Kidney (tissue), 22 donors: ENCODE measurements at places on chromosomes 2 and 18.

GRCh38 chr18:55102501-55102900 is 143.2 kb upstream of the CCDC68 start:
- no peak for DNase-seq

DNA sequence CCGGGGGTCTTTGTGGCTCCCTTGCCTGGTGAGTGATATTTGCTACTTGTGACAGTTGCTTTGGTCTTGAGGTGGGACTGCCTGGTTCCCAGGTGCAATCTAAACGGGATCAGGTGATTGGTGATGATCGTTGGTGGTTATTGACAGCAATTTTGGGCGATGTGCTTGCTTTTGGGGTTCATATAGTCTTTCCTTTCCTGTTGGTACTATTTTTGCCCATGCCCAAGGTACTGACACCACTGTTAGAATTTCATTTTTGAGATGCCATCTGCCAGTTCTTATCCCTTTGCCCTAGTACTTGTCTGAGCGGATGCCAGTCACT is 573 bp downstream of the WDR7 start:
- DNase-seq, result no peak

GRCh38 chr2:75465317-75465984 is 95.3 kb downstream of the EVA1A start:
- no peak for DNase-seq

DNA sequence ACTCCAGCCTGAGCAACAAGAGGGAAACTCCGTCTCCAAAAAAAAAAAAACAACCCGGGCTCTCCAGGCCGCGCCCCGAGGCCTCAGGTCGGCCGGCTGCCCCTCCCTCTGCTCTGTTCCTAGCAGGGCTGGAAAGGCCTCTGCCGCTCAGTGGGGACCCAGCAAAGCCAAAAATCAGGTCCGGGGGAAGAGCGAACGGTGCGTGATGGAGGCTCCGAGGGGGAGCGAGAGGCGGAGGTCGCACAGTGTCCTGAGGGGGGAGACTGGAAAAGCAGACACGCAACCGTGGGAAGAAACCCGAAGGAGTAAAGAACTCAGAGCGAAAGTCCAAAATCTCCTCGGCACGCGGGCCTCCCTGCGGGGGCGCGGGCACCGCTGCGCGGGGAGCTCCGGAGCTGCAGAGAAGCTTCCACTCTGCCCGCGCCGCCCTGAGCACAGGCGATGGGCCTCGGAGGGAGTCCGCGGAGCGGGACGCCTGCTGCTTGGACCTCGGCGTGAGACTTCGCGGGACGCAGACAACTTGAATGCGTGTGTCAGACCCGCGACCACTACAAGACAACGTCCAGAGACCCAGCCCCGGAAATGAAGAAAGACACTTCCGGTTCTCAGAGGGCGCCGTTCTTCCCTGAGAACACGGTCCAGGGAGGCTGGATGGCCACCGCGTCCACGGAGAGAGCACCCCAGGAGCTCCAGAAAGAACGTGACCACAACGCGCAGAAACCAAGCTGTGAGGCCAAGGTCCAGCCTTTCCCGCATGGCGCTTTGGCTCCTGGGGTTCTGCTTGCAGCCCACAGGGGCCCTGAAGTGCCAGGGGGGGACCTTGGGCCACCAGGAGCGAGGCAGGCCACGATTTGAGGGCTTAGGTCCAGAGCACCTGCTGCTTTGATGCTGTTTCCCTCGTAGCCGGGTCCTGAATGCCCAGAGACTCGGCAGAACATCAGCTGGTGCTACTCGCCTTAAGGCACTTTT is 219.8 kb downstream of the DPP10 start:
- DNase-seq, result peak; percentile 71

DNA sequence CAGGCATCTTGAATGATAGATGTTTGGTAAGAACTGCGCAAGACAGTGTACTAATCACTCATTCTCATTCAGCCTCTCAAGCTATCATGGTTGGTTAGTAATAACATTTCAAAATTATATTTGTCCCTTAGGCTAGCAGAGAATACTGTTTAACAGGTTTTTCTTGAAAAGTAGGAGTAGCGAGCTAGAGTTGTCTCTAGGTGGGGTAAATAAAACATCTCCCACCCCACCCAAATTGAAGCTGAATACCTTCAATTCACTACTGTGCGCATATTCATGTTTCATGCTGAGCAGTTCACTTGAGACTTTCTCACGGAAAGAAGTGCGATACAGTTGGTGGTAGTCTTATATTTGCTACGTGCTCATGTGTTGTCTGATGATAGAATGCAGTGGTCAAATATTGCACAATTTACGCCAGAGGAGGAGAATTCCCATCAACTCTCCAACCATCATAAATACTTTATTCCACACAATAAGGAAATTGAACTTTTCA is 49.3 kb downstream of the NEDD4L start:
- DNase-seq, result no peak

DNA sequence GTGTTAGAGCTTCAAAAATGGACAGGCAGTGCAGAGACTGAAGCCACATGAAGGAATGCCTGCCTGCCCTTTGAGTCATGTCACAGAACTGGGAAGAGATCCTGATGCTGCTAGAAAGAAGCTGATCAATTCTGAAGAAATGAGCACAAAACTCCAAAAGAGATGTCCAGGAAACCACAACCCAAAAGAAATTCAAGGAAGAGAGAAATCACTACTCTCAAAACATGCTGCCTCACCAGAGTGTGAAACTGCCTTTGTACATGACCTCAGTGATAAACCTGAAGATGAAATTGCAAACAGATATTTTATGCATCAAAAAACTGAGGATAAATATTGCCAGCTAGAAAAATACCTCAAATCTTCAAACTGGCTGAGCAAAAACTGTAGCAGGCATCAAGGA is 20.5 kb downstream of the USP40 start:
- no peak for DNase-seq

DNA sequence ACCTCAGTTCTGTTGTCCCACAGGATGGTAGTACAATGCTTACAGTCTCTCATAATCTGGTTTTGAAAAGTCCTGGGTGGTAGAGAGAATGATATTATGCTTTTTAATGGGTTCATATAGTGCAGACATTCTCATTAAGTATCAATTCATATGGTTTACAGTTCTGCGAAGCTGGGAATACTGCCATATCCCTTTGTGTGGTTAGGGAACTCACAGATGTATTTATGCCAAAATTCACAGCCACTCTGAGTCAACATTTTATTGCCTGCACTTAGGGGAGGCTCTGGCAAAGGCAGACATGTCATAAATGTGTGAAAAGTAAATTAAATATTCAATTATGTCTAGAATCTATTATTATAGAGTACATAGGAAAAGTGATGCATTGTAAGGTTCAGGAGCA is 808.2 kb downstream of the SUCLG1 start:
- no peak for DNase-seq

DNA sequence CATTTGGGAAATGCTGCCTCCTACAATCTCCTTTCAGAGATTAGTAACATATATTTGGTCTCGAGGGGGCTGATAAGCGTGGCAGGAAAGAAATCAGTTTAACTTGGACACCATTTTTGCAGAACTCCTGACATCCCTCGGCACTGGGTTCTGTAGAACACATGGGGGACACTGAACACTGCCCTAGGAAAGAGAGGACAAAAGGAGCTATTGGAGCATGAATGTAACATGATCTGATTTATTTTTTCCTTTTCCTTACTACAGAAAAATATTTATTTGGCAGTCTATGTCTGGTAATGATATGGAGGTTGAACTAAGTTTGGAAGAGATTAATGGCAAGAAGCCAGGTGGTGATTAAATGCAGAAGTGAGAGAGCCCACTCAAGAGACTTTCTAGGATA is 153.8 kb downstream of the AFF3 start:
- peak; percentile 81 for DNase-seq

- DNase-seq, result peak; percentile 14
Measured at GRCh38 chr2:179768765-179769164, 92.6 kb downstream of the ZNF385B start.

GRCh38 chr2:124662946-124663644 is 638.0 kb downstream of the CNTNAP5 start:
- no peak for DNase-seq

- no peak for DNase-seq
Measured at GRCh38 chr2:28595323-28595722, 99.5 kb downstream of the PLB1 start.

DNA sequence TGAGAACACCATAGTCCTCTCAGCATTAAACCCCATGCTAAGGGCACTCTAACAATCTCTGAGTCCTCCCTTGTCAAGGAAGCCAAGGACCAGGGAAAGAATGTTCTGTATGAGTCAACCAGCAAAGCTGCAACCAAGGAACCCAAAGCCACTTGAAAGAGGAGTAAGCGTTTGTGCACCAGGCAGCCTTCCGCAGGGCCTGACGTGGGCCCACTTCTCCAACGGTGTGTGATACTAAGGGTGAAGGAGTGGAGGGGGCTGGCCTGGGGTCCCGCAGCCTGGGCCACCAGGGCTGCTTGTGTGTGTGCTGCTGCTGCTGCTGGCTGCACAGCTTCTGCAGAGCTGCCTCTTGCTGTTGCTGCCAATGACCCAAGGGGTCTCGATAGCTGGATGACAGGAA is 30.1 kb upstream of the GALNT14 start:
- DNase-seq, result no peak

DNA sequence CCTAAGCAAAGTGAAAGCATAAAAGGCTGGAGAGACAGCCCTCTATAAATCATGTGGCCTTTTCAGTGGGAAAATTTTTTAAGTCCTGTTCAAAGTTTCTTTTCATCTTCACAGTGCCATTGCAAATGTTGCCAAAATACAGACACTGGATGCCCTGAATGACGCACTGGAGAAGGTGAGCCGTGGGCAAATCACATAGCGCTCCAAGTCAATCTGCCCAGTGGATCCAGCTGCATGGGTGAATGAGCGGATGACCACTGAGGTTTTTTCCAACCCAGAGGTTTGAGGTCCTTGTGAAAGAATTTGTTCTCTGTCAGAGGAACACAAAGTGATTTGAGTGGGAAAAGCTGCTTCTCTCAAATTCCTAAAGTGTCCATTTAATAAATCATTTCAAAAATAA is 11.8 kb downstream of the DAPL1 start:
- DNase-seq, result no peak

GRCh38 chr2:8662239-8662879 is 19.5 kb upstream of the ID2 start:
- DNase-seq, result no peak

GRCh38 chr2:9099341-9099751 is 95.9 kb upstream of the MBOAT2 start:
- peak; percentile 58 for DNase-seq

DNA sequence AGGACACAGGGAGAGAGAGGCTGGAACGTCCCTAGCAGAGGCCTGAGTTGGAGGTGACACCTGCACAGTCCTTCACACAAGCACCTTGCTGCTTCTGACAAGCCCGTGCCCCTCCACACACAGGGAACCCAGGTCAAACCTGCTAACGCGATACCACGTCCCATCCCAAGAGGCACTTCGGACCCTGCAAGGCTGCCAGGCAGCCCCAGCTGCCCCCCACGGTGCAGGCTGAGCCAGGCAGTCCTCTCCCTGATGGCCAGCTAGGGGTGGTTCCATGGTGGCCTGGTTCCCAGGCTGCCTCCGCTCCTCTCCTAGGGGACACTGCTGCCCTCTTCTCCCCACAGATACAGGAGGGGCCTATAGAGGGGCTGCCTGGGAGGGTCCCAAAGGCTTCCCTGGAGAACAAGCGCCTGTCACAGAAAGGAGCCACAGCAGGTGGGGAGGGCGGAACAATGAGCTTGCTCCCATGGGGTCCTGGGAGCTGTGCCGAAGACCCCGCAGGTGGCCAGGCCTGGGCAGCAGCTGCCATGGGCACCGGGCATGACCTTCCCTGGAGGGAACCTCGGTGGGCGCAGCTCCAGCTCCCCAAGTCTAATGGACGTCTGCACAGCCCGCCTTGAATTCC is 434.2 kb upstream of the MYT1L start:
- no peak for DNase-seq

DNA sequence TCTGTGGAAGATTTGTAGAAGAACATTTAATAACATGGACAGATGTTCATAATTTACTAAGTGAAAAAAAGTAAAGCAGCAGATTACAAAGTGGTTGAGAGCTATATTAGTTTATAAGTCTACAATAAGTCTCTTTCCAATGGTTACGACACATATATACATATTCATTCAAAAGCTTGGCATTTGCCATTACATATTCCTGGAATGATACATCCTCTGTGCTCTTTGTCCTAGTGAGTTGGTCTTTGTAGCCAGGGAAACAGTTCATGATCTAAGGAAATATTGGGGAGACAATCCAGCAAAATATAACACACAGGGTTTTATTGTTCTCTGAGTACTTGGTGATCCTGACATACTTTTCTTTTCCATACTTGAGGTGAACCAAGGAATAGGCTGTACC is 32.5 kb upstream of the SOS1 start:
- DNase-seq, result no peak

GRCh38 chr2:196291426-196291825 is 120.0 kb upstream of the STK17B start:
- no peak for DNase-seq

DNA sequence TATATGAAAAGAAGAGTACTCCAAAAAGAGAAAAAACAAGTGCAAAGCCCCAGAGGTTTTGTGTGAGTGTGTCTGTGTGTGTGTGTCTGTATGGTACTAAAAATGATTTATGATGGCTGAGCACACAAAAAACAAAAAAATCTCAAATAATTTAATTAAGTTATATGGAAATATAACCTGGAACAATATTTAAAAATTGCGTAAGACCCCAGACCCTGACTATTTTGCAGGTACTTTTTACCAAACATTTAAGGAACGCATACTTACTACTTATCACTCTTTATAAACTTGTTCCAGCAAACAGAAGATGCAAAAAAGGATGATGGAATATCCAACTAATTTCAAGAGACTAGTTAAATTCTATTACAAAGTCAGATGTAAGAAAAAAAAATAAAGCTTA is 317.4 kb upstream of the KCNH7 start:
- no peak for DNase-seq

DNA sequence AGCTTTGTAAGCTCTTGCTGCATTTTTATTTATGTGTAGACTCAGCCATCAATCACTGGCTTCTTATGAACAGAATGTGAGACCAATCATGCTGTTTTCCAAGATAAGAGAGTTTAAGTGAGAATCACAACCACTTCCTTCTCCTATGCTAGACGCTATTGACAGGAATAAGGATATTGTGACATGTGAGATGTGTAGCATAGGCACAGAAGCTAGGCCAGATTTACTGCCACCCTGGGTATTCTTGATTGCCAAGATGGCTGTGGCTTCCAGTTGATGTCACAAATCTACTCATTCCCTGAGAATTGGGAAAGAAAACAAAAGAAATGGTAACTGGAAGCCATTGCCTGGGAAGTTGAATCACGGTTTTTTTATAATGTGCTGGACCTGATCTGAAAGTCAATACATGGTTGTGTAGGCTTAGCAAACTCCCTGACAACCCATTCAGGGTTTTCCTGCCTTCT is 49.9 kb downstream of the RAB27B start:
- DNase-seq, result no peak

- DNase-seq, result no peak
Measured at GRCh38 chr2:215900203-215900611, 113.1 kb downstream of the MREG start.

GRCh38 chr18:78891185-78891762 is 88.3 kb upstream of the SALL3 start:
- no peak for DNase-seq

GRCh38 chr2:6627316-6627715 is 238.4 kb downstream of the CMPK2 start:
- peak; percentile 21 for DNase-seq
